Foreskin keratinocyte (primary cell): ENCODE measurements at places on chromosomes 1 and 21. TPM values are rescaled to one million over a fixed set of nuclear protein-coding genes. Genes with fewer than 3 reads are reported as not detected.

GRCh38 chr1:110916669-110917306 lies 43.8 kb downstream of the CD53 start:
- peak; percentile 20 for DNase-seq

Gene C1orf115
- total RNA-seq: 1.4 TPM in 2 replicates

Gene SOX13
- total RNA-seq: 9.5 and 10.6 TPM in 2 replicates

Gene KIF14
- 19.1 and 24.9 TPM in 2 replicates for total RNA-seq

DNA sequence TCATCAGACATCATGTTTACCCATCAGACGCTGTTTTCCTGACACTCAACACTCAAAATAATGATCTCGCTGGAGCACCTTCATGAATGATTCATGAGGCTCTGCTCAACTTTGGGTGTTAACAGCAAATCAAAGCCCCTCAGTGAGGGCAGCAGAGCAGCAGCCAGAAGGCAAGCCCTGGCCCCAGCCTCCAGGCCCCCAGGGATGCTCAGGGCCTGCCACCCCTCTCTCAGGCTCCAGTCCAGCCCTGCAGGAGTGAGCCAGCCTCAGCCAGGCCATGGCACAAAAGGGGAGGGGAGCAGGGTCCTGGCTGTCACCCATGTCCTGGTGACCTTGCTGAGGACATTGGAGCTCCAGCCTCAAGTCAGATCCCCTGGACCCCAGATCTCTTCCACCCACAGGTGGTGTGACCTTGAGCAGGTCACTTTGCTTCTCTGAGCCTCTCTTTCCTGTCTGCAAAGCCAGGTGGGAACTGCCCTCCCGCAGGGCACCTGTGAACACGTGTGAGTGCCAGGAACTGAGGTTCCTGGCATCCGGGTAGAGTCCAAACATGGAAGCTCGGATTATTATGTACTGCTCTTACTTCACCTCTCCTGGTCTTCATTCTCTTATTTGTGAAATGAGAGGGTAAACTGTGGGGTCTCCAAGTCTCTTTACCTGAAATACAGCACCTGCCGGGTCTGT lies 161.6 kb upstream of the VAMP3 start:
- DNase-seq: no peak

Gene CFHR3
- total RNA-seq: not detected in 2 replicates

Gene IL24
- 2.3 and 4.5 TPM in 2 replicates for total RNA-seq

GRCh38 chr1:185931438-185931837 lies 197.2 kb downstream of the HMCN1 start:
- DNase-seq: no peak

Gene TMEM52
- 0.82 and 1.8 TPM in 2 replicates for total RNA-seq

GRCh38 chr1:38246955-38247952 lies 200.7 kb upstream of the POU3F1 start:
- no peak for DNase-seq

DNA sequence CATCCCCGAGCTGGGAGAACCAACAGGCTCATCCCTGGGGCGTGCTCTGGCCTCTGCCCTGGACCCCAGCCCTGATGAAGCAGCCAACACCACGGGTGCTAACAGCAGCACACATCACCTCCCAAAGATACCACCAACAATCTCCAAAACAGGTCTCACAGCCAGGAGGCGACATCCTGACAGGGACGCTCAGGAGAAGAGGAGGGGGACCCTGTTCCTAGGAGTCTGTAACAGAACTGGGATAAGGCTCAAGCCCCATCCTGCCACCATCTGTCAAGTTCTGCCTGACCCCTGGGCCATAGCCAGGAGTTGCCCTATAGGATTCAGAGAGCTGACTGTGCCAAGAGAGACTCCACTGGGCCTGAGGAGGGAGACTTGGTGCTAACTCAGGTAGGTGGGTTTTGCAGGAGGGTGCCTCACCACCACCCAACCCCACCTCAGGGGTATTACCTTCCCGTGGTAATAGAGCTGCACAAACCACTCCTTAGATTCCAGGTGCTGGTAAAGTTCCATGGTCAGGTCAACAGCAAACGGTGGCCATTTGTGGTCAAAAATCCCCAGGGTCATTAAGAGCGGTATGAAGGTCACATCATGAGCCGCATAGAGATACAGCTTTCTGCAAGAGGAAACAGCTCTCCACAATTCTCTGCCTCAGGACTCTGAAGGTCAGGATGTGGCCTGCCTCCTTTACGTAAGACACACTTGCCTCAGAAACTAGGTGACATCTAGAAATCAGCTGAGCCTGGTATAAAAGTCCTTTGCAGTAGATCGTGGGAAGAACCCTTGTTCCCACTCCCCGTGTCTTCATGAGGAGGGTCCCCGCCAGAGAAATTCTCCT lies 22.3 kb downstream of the ACP6 start:
- no peak for DNase-seq

DNA sequence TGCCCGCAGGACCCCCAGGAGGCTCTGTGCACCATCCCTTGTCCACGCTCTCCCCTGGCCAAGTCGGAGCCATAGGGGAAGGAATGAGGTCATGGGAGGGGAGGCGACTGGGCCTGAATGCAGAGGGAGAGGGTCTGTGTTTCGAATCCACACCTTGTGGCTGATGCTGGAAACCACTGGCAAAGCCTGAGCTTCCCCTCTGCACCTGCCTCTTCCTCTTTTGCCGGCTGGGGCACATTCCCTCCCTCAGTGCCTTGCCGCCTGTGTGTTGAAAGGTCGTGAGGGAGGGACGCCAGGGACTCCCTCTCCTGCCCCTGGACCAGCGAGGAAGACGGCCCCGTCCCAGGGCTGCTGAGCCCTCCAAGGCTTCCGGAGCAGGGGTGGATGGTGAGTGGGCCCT lies 27.3 kb downstream of the PRDM16 start:
- no peak for DNase-seq

GRCh38 chr21:23939369-23940065 lies 1667.8 kb downstream of the MRPL39 start:
- DNase-seq: no peak

GRCh38 chr1:234400773-234401172 lies 27.5 kb downstream of the COA6 start:
- no peak for DNase-seq

Gene USP48
- 34.2 and 35.2 TPM in 2 replicates for total RNA-seq

Gene RAP1GAP
- total RNA-seq: 0.63 and 1.0 TPM in 2 replicates

- DNase-seq: no peak
Observed at GRCh38 chr1:101003012-101003650, 22.5 kb downstream of the DPH5 start.

GRCh38 chr1:6360117-6360496 lies 33.5 kb downstream of the ACOT7 start:
- DNase-seq: no peak

GRCh38 chr21:35873441-35873840 lies 186.9 kb downstream of the SETD4 start:
- no peak for DNase-seq
